ENCODE measurements at places on chromosomes 11 and 22.

- DNase-seq: no peak
These were observed 13.0 kb downstream of the DNAJB13 start for GRCh38 chr11:73963861-73964260.

DNA sequence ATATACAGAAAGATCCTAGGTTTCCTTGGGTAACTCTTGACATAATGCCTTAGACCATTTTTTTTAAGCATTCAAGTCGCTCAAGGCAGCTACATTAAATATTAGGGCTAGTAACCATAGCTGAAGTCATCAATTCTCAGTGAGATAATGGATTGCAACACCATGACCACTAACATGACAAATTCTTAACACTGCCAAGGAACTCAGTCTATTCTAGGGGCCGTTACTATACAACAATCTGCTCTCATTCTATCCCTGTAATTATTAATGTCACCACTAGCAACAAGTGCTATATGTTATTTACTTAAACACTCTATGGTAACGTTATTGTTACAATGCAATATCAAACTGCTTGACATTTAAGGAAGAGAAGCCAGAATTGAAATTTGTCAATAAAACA is 3.2 kb upstream of the STK33 start:
- DNase-seq: peak; percentile 28

GRCh38 chr11:77201991-77202841 is 74.2 kb downstream of the MYO7A start:
- no peak for DNase-seq

- no peak for DNase-seq
These were observed 15.6 kb downstream of the TSPAN4 start for GRCh38 chr11:858053-858761.

- DNase-seq: no peak
These were observed 114.9 kb downstream of the NAV2 start for GRCh38 chr11:19827399-19828135.

DNA sequence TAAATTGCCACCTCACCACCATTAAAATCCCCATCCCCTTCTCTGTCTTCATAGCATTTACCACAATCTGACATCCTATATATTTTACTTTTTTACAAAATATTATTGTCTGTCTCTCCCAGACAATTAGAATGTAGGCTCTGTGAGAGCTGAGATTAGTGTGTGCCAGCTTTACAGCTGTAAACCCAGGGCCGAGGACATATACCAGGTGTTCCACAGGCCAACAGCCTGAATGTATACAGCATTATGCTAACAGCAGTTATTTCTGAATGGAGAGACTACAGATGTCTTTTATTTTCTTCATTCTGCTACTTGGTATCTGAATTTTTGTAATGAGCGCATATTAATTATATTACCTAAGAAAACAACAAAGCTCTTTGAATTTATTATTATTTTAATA is 36.7 kb downstream of the FZD4 start:
- DNase-seq: no peak

- DNase-seq: no peak
These were observed 47.1 kb downstream of the BID start for GRCh38 chr22:17726928-17727897.

Measured in HS-5 (cell line).